ENCODE measurements at places on chromosomes 12 and 14. TPM values are rescaled to one million over a fixed set of nuclear protein-coding genes. Genes with fewer than 3 reads are reported as not detected.

ABCD2 gene
- 0.33 TPM for total RNA-seq

DNA sequence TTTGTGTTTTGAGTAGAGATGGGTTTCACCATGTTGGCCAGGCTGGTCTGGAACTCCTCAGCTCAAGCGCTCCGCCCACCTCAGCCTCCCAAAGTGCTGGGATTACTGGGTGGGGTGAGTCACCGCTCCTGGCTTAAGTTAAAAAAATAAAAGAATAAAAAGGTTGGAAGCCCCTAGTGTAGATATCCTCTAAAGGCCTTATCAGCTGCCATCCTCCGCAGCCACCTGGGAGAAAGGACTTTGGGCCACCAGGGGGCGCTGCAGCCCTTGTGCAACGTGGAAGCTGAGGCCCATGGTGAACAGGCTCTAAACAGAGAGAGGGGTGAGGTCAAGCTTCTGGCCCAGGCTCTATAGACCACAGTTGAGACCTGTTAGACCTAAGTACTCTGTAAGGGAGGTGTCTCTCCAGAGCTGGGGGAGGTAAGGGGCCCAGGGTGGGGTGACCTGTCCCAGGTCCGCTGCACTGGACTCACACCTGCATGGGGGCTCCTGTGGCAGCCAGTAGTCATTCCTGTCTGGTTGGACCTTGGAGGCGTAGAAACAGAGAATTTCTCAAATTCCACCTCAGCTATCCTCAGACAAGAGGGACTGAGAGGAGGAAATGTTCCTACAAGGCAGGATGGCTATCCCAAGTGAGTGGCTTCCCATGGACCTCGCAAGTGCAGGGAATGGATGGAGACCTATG is 14.0 kb upstream of the RACGAP1 start:
- no peak overlapping the region for H3K4me3 ChIP-seq
- H3K27ac ChIP-seq, result no peak overlapping the region
- no peaks in the 10 kb centered on the region for H3K4me1 ChIP-seq
- H3K36me3 ChIP-seq, result no peaks in the 10 kb centered on the region
- DNase-seq, result peak; percentile 74

- no peak for DNase-seq
- no peaks in the 10 kb centered on the region for H3K4me1 ChIP-seq
- H3K27me3 ChIP-seq, result no peaks in the 10 kb centered on the region
- no peak overlapping the region for H3K4me3 ChIP-seq
Measured at GRCh38 chr14:55712491-55712890, 132.5 kb downstream of the KTN1 start.

DNA sequence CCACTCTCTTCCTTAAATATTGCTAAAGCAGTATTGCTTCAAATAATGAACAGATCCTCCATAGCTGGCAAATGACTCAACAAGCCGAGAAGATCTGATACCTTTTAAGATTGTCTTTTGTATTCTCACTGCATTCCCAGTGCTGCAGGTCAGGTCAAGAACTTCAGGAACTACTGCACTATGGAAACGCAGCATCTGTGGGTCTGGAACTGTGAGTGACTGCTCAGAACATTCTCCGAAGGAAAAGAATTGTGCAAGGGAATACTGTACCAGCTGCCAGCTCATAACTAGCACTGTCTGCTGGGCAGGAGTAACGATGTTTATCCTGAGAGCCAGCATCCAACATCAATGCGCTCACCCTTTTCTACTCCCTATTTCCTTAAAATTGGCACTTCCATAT is 348.0 kb upstream of the SOX5 start:
- H3K27ac ChIP-seq, result no peak overlapping the region
- no peaks in the 10 kb centered on the region for H3K27me3 ChIP-seq
- H3K4me1 ChIP-seq, result no peaks in the 10 kb centered on the region
- peak; percentile 23 for DNase-seq
- H3K4me3 ChIP-seq, result no peak overlapping the region

All from fibroblast of lung (primary cell).